ENCODE measurements at places on chromosomes 3 and 15.

GRCh38 chr3:18420555-18420954 is 4.6 kb downstream of the SATB1 start:
- no peak for DNase-seq

- DNase-seq, result no peak
Observed at GRCh38 chr3:73525591-73525990, 99.2 kb downstream of the PDZRN3 start.

DNA sequence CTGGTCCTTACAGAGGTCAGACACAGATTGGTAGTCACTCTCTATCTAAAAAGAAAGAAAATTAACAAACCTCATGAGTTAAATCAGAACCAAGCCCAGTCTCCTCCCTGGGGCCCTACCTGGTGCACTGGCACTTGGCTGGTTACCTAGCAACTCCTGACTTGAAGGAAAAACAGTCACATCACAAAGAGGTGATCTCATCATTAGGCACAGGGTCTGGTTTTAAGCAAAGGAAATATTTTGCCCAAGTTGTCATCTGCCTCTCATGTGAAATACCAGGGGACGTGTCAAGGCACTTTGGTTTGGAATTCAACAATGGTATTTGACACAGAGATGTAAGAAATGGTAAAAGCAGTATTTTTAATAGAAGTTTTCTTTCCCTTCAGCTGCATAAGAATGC is 47.7 kb upstream of the FMN1 start:
- peak; percentile 63 for DNase-seq

- DNase-seq, result no peak
Observed at GRCh38 chr3:110904520-110904890, 167.1 kb upstream of the NECTIN3 start.

DNA sequence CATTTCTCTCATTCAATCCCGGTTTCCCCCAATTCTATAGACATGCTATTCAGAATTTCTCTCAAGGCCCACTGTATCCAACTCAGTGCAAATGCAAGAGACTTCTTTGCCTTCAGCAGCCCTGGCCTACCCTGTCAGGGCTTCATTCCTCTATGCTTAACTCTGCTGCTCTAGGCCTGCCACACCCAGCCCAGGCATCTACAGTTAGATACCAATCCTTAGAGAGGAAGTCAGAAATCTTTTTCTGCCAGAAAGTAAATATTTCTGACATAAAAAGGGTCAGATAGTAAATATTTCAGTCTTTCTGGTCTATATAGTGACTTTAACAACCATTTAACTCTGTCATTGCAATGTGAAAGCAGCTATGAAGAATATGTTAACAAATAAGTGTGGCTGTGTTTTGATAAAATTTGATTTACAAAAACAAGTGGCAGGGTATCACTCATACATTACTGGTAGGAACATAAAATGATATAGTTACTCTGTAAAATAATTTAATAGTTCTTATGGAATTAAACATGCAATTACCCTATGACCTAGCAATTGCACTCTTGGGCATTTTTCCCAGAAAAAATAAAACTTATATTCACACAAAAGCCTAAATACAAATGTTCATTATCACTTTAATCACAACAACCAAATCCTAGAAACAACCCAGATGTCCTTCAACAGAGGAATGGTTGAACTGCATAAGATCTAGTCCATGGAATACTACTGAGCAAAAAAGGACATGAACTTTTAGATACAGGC is 942.0 kb downstream of the SQOR start:
- no peak for DNase-seq

DNA sequence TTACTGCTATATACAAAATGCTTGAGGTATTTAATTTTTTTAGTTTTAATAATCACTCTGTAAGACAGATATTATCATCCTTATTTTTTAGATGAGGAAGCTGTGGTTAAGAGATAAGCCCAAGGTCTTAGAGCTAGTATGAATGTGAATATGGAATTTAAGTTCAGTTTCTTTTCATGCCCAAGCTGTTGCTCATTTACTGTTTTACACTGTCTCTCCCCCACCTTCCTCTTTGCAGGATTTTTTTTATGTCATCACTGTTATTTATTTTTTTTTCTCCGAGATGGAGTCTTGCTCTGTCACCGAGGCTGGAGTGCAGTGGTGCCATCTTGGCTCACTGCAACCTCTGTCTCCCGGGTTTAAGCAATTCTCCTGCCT is 22.5 kb downstream of the MAP2K5 start:
- DNase-seq, result no peak

- DNase-seq, result no peak
Observed at GRCh38 chr15:52028431-52029093, 9.5 kb downstream of the MAPK6 start.

DNA sequence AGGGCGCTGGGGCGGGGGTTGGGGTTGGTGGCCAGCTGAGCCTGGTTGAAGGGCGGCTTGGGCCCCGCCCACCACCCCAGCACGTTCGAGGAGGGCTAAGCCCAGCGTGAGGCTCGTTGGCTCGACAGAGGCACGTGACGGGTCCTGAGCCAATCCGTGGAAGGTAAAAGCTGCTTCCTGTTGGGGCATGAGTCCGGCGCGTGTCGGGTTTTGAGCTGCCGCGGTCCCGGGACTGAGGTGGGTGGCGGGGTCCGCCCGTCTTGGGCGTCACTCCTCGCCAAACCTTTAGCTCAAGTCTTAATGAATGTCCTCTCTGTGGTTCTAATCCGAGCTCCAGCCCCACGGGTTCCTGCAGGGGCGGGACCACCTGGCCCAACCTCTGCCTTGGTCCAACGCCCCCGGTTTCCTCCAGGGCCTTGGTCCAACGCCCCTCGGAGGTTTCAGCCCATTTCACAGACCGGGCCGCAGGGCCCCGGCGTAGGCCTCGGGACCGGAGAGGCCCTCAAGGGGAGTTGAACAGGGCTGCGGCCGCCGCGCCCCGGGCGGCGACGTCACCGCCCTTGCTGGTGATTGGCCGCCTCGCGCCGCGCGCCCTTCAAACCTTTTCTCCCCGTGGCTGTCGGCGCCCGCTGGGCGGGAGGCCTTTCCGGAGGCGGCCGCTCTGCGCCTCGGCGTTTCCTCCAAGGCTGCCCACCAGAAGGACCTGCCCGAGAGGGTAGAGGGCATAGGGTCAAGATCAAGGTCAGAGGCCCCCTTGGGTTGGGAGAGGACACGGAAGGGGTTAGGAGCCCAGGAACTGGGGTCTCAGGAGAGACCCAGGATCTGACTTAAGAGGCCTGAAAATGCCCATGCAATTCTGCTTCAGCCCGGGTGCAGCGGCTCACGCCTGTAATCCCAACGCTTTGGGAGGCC is at the start of gene RCCD1:
Gene RCCD1, plus strand, starts transcription at position 173 of the 912 bp plus-strand sequence. CDS start 1,851 bp downstream, outside the sequence.
- peak; percentile 94 for DNase-seq

- peak; percentile 60 for DNase-seq
Observed at GRCh38 chr3:179652447-179653095, at the start of gene USP13. Gene USP13, plus strand, starts transcription at chr3:179653040. Its CDS starts 186 bp downstream, at chr3:179653226.

- DNase-seq, result no peak
Observed at GRCh38 chr3:186988806-186989205, 58.5 kb downstream of the ST6GAL1 start.

DNA sequence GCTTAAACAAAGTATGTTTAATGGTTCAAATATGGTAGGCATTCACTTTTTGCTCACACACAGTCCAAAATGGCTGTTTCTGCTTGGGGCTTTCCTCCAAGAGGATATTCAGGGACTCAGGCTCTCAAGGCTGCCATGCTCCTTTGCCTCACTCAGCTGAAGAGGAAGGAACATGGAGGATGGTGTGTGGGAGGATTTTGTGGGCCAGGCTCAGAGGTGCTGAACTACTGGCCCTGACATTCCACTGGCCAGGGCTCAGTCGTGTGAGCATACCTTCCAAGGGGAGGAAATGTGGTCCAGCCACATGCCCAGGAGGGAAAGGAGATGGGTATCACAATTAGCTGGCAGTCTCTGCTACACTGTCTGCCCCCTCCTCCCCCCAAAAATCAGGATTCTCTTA is 8.7 kb downstream of the PXYLP1 start:
- DNase-seq, result no peak

DNA sequence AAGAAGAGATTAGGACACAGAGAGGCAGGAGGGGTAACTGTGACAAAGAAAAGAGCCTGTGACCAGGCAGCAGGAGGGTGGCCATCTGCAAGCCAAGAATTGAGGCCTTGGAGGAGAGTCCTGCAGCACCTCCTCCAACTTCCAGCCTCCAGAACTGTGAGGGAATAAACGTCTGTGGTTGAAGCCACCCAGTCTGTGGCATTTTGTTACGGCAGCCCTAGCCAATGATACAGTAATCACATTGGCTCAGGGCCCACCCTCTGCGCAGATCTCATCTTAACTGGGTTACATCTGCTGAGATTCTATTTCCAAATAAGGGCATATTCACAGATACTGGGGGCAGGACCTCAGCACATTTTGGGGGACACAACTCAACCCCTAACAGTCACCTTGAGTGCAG is 11.3 kb downstream of the SELENOS start:
- DNase-seq, result no peak

DNA sequence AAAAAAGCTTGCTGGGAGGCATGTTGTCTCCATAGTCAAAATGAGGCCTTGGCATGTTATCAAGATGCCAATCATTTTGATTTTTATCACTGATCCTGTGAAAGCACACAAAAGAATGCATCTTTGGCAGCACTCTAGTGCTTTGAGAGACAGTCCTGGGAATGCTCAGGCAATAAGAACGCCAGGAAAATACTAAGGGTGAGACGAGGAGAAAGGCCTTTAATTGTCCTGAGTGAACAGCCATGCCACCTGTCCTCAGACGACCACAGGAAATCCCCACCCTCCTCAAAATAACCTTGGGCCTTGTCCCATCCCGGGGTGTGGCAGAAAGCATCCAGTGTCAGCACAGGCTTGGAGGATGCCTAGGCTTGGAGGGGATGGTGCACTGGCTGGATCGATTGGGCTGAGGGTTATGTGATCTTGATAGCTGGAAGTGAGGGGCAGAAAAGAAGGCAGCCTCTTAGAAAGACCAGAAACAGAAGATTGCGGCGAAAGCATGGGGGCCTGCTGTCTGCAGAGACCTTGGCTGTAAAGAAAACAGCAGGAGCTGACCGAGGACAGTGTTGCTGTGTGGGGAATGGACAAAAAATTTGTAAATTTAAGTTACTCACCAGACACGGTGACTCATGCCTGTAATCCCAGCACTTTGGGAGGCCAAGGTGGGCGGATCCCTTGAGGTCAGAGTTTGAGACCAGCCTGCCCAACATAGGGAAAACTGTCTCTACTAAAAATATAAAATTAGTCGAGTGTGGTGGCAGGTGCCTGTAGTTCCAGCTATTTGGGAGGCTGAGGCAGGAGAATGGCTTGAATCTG is 7.3 kb downstream of the TMEM158 start:
- no peak for DNase-seq

GRCh38 chr3:172441581-172441980 is 6.7 kb downstream of the GHSR start:
- no peak for DNase-seq

DNA sequence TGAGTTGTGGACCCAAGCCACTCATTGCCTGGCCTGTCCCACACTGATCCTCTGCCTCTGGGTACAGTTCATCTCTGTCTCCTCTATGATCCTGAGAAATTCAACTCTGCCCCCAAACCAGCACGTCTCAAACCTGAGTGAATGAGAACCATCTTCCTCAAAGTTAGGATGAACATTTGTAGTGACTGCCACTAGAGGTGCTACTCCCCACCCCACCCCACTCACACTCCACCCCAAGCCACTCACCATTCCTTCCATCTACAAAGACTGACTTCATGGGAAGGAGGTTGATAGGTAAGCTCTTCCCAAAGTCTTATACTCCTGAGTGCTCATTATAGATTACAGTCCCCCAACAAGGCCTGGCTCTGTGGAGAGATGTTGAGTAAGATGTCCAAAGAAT is 43.8 kb downstream of the NEK10 start:
- DNase-seq, result no peak

DNA sequence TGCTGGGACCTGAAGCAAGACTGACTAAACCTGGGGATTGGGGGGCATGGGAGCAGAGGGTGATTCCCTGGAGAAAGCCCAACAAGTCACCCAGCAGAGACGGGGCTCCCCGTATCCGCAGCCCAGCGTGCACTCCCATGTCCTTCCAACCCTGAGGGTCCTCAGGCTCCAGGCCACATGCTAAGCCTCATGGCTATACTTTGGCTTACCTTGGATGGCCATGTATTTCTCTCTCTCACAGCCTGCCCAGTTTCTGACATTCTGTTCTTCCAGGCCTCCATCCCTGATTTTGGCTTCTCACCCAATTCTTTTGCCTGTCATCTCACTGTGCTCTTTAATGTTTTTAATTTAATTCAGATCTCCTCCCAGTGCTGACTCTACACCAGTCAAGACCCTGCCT is 126.8 kb upstream of the CTDSPL start:
- DNase-seq, result no peak

DNA sequence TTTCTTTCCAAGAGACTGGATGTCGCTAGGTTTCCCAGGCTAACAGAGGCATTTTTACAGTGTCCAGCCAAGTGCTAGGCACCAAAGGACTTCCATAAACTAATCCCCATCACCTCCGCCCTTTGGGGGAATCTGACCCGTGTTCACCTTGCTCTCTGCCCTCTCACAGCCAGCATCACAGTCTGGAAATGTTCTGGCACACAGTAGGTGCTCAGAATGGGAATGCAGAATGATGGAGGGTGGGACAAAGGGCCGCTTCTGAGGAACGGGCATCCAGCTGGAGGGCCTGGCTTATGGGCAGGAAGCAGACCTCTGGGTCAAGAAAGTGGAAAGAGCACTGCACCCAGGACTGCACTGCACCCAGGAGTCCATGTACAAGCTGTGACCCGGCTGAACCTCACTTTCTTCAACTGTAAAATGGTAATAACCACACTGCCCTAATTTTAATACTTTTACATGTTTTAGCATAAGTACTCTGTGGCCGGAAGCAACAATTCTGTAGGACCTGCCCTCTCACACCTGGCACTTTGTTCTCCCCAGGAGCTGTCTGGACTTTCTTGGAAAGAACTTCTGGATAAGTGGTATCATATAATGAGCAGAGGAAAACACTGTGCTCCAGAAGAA is 901 bp upstream of the NMB start:
- no peak for DNase-seq

DNA sequence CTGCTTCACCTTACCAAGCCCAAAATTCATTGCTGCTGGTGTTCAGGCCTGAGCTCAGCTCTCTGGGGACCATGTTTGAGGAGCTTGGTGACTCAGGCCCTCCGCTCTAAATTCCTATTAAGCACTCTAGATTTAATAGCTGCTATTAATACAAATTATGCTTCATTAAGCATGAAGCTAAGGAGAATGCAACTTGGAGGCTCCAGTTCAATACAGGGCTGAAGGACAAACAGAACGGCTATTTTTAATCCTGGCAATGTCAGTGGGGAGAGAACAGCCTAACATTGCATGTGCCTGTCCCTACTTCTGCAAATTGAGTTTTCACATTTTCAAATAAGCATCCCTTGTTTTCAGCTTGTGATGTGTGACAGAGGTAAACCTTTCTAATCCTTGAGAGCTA is 80.1 kb upstream of the TRIM42 start:
- DNase-seq, result no peak

DNA sequence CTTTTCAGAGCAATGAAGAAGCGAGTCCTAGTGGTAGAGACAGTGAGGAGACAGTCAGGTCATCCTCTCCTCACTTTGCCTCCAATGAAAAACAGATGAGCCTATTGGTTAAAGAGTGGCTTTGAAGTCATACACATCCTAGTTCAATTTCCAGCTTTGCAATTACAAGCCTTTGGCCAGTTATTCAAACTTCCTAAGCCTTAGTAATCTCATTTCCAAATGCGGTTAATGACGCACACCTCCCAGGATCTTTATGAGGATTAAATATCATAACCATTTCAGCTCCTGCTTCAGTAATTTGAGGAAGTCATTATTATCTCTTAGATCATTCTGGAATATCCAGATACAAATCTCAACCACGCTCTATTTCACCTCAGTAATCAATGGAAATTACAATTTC is 10.0 kb upstream of the ST6GAL1 start:
- DNase-seq, result no peak

- DNase-seq, result peak; percentile 4
Observed at GRCh38 chr3:31014317-31015040, 120.0 kb upstream of the GADL1 start.

GRCh38 chr15:69997161-69997485 is 100.6 kb downstream of the TLE3 start:
- DNase-seq, result no peak
